ENCODE measurements at places on chromosomes 3 and 15.
A peak's percentile ranks its signal among the peaks of the same experiment; 100 is the strongest.

DNA sequence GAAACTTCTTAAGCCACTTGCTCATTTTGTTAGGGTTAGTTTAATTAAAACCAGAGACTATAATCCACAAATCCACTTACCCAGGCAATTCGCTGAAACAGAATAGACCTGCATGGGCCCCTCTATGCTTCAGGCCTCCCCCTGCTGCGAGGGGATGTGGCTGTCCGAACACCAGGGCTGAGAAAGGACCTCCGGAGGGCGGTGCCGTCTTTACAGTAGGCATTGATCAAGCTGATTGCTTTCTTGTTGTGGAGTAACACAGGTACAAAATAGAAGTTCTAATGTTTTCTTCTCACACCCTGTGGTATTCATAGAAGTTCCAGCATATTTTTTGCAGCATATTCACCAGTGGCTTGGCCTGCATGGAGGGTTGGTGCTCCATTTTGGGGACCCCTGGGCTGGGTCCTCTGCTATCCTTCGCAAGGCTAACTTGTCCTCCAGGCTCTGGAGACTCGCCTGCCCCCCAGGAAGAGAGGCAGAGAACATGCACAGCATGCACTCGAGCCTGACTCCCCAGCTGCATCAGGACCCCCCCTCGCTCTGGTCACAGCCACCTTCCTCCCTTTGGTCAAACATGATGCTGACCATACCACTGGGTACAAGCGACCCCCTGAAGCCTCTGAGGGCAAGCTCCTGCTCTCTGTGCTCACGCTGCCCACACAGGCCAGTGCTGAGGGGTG, 55.3 kb downstream of the TPRA1 start:
- DNase-seq = no peak

GRCh38 chr15:42065468-42065867, 28.9 kb downstream of the PLA2G4D start:
- no peak for DNase-seq

DNA sequence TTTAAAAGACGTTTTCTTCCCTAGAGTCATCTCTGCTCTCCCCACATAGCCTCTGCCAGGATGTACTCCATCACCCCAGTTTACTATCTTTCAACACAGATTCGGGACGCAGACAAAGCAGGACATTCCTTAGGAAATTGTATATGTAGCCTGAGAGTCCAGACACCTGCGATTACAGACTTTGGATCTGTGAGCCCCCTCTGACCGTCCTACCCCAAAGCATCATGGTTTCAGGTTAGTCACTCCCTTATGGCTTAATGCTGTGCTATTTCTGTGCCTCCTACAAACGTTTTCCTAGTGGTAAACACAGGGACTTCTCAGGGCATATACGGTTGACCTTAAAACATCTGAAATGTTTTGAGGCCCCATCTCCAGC, 234.0 kb upstream of the BHLHE40 start:
- no peak for DNase-seq

DNA sequence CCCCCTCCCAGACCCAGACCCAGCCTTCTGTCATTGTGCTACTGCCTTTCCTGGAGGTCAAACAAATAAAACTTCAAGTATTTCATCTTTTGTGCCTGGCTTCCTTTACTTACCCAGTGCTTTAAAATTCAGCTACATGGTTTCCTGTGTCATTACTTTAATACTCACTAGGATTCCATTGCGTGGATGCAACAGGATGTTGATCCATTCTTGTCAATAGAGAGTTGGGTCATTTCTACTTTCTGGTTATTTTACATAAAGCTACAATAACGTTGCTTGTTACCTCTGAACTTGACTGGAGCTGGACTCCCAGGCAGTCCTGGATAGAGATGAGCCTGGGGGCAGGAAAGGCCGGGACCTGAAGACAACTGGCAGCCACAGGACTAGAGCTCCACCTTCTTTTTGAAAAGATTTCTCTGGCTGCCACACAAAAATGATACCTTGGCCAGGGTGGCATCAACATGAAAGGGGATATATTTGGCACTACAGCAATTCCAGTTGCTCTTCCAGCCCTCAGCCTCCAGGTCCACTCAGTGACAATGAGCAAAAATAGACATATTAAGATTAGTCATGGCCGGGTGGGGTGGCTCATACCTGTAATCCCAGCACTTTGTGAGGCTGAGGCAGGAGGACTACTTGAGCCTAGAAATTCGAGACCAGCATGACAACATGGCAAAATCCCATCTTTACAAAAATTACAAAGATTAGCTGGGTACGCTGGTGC, 23.3 kb upstream of the HEG1 start:
- no peak for DNase-seq

GRCh38 chr3:129025691-129026435, 24.8 kb downstream of the EFCC1 start:
- DNase-seq = no peak

- no peak for DNase-seq
These were observed 205.9 kb upstream of the GBE1 start for GRCh38 chr3:81967393-81967792.

- DNase-seq = no peak
These were observed 54.8 kb upstream of the UTS2B start for GRCh38 chr3:191385101-191385500.

- no peak for DNase-seq
These were observed 19.0 kb downstream of the MESD start for GRCh38 chr15:80970658-80971057.

DNA sequence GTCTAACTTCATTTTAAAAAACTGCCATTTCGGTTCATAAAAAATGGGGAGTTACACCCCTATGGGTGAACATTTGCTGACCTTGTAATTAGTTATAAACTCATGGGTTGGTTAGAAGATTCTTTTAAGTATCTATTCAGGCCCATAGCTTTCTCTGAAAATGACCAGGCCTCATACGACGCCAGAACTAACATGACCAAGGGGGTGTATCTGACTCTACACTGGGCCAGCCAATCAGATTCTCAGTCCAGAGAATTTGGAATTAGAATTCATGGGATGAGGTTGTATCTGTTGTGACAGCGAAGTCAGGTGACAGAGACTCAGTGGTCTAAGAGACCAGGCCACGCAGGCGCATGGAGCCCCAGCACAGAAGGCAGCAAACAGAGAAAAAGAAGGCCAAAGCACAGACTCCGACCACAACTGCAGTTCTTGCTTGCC, 981.4 kb downstream of the FHIT start:
- no peak for DNase-seq

DNA sequence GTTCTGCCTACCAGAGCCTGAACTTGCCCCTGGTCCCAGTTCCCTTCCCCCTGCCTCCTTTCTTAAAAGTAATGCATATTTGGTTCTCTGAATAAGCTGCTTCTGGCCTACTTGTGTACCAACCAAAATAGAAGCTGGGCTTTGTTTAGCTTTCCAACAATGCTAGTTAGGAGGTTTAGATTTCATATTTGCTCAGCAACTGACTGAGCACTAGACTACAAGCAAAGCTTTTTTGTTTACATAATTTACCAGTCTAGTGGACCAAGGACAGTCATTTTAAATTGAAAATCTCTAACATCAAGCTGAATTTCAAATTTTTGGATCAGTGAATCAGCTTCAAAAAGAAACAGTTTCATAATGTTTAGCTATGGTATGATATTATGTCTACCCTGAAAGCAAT, 331.2 kb downstream of the ULK4 start:
- DNase-seq = no peak

GRCh38 chr3:160876643-160877042, 120.6 kb downstream of the PPM1L start:
- DNase-seq = no peak

GRCh38 chr15:25954398-25954797, 91.3 kb upstream of the ATP10A start:
- no peak for DNase-seq

DNA sequence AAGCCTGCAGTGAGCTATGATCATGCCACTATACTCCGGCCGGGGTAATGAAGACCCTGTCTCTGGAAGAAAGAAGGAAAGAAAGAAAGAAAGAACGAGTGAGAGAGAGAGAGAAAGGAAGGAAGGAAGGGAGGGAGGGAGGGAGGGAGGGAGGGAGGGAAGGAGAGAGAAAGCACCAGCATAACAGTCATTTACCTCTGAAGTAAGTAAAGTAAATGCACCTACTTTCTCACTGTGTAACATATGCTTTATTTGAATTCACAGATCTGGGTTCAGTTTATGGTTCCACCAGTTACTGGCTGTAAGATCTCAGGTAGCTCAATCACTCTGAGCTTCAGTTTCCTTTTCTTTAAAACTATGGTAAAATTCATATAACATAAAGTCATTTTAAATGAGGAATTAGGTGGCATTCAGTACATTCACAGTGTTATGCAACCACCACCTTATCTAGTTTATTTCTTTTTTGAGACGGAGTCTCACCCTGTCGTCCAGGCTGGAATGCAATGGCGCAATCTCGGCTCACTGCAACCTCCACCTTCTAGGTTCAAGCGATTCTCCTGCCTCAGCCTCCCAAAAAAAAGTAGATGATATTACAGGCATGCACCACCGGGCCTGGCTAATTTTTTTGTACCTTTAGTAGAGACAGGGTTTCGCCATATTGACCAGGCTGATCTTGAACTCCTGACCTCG, 16.1 kb upstream of the RAD54L2 start:
- DNase-seq = no peak

- DNase-seq = no peak
These were observed 177.7 kb downstream of the ZNF385D start for GRCh38 chr3:21573291-21573690.

DNA sequence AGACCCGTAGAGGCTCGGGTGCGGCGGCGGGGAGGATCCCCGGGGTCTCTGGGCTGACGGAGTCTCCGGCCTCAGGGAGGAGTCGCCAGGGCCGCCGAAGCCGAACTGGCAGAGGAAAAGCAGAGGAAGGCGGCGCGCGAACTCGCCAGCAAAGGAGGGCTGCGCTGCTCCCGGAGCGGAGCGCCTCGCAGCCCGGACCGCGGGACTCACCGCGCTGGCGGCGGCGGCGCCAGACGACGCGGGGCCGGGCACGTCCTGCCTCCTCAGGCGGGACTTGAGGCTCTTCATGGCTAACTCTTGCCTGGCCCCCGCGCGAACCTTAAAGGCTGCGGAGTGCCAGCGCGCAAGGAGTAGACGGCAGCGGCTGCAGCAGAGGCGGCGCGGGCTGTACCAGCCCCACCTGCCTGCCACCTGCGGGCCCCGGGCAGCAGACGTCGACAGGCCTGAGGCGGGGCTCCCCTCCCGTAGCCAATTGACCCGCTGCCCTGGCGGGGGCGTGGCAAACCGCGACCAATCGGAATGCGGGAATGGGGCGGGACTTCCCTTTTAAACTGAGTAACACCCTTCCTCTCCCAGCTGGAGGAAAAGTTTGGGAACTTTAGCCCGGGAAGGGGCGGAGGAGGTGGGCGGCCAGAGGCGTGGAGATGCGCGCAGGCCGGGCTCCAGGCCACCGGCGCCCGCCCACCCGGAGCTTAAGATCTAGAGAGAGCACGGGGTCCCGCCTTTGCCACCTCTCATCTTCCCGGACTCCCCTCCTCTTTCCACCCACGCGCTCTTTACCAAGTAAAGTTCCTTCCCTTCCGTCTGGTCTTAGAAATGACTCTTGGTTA, at the start of gene UACA:
Gene UACA, minus strand, starts transcription at position 439 of the 830 bp plus-strand sequence. Its CDS starts 151 bp downstream, at position 288.
- DNase-seq = peak; percentile 67

DNA sequence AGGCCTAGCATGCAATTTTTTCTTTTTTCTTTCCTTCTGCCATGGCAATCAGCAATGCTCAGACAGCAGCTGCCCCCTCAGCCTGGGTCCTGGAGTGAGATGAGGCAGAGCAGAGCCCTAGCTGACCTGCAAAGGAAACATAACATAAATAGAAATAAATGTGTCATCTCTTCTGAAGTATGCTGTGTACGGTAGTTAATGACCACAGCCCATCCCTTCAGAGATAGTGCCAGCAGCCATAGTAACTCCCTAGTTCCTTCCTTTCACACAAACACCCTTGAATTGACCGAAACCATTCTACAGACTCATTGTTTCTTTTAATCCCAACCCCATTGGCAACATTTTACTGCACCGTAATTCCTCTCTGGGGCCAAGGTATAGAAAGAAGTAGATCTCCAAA, 8.4 kb upstream of the CD47 start:
- peak; percentile 58 for DNase-seq

DNA sequence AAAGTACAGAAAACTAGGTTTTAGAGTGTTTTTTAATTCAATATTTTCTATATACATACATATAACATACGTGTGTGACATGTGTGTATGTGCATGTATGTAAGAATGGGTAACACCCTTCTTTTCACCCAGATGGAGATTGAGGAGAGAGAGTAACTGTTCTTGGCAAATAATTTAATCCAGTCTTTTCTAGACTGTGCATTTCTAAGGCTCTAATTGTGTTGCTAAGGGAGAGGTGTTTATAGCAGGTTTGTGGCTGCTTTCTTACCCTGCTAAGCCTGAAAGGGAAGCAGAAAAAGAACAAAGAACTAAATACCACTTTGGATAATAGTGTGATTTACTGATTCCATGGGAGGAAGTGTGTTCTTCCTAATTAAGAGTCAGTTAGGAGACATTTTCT, 46.0 kb upstream of the ALDH1L1 start:
- no peak for DNase-seq

GRCh38 chr3:133835418-133835743, 29.8 kb downstream of the SRPRB start:
- DNase-seq = no peak

GRCh38 chr3:184812662-184813042, 686 bp downstream of the VPS8 start:
- no peak for DNase-seq

GRCh38 chr15:85019815-85020590, 38.3 kb downstream of the PDE8A start:
- DNase-seq = no peak

DNA sequence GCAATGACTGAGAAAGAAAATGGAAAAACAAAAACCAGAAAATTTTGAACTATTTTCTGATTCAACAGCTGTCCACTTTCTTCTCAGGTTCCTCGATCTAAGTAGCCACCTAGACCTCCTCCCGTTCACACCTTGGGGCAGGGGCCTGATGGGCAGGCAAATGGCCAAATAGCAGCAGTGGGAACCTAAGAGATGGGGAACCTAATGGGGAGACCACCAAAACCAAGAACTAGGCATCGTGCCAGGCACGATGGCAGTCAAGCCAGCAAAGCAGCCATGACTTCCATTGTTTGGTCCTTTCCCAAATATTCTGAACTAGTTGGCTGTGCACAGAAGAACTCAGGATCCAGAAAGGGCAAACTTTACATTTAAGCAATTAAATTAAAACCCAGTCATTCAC, 57.1 kb downstream of the CAPN7 start:
- DNase-seq = no peak

GRCh38 chr15:86526938-86527690, 447.4 kb downstream of the AGBL1 start:
- no peak for DNase-seq

GRCh38 chr15:68492855-68493254, 60.9 kb upstream of the ITGA11 start:
- no peak for DNase-seq
